ENCODE measurements at places on chromosomes 12 and 14. TPM values are rescaled to one million over a fixed set of nuclear protein-coding genes. Genes with fewer than 3 reads are reported as not detected.

C3AR1 gene
- total RNA-seq, result not detected

RTL1 gene
- 0.19 TPM for total RNA-seq

SDSL gene
- 24.3 TPM for total RNA-seq

KERA gene
- not detected for total RNA-seq

PZP gene
- total RNA-seq, result not detected

YLPM1 gene
- total RNA-seq, result 39.2 TPM

SSTR1 gene
- not detected for total RNA-seq

CCDC91 gene
- 21.1 TPM for total RNA-seq

FOXG1 gene
- 0.10 TPM for total RNA-seq

NAA30 gene
- total RNA-seq, result 10.0 TPM

SPIC gene
- not detected for total RNA-seq

SAMD15 gene
- 2.0 TPM for total RNA-seq

FGF6 gene
- not detected for total RNA-seq

PAPLN gene
- total RNA-seq, result 5.7 TPM

KRT71 gene
- not detected for total RNA-seq

BHLHE41 gene
- 0.71 TPM for total RNA-seq

SUSD6 gene
- total RNA-seq, result 6.0 TPM

ITGB7 gene
- 0.63 TPM for total RNA-seq

MYF5 gene
- not detected for total RNA-seq

HSPB8 gene
- 15.4 TPM for total RNA-seq

APEX1 gene
- total RNA-seq, result 248 TPM

RABGGTA gene
- total RNA-seq, result 17.2 TPM

PRH2 gene
- not detected for total RNA-seq

ZDHHC22 gene
- 0.18 TPM for total RNA-seq
